ENCODE measurements at places on chromosomes 16 and 17.

DNA sequence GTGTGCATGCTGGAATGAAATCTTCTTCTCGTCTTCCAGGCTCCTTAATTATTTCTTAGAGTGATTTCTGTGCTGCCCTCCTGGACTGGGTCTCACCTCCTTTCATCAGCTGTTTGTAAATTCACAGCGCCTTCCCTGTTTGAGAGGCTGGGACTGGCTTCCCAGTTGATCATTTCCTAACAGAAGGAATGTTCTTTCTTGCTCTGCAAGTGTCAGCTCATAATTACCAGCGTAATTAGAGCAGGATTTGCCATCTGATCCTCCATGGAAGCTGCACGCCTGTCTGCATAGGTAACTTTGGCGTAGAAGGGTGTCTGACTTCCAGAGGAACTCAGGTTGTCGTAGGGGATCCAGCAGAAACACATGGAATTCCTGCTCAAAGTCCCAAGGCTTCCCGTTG, 375.0 kb upstream of the EEF2KMT start:
- DNase-seq = no peak

GRCh38 chr16:71254832-71255525, 24.5 kb upstream of the HYDIN start:
- no peak for DNase-seq

DNA sequence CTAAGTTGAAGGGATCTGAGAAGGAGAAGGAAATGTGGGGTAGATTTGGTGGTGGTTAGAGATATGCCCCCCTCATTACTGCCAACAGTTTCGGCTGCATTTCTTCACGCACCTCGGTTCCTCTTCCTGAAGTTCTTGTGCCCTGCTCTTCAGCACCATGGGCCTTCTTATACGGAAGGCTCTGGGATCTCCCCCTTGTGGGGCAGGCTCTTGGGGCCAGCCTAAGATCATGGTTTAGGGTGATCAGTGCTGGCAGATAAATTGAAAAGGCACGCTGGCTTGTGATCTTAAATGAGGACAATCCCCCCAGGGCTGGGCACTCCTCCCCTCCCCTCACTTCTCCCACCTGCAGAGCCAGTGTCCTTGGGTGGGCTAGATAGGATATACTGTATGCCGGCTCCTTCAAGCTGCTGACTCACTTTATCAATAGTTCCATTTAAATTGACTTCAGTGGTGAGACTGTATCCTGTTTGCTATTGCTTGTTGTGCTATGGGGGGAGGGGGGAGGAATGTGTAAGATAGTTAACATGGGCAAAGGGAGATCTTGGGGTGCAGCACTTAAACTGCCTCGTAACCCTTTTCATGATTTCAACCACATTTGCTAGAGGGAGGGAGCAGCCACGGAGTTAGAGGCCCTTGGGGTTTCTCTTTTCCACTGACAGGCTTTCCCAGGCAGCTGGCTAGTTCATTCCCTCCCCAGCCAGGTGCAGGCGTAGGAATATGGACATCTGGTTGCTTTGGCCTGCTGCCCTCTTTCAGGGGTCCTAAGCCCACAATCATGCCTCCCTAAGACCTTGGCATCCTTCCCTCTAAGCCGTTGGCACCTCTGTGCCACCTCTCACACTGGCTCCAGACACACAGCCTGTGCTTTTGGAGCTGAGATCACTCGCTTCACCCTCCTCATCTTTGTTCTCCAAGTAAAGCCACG, 28.3 kb downstream of the STH start:
- no peak for DNase-seq

- peak; percentile 40 for DNase-seq
Measured at GRCh38 chr16:1613728-1614455, 1.7 kb downstream of the CRAMP1 start.

GRCh38 chr17:41404024-41404671, 6.7 kb upstream of the KRT31 start:
- DNase-seq = no peak

DNA sequence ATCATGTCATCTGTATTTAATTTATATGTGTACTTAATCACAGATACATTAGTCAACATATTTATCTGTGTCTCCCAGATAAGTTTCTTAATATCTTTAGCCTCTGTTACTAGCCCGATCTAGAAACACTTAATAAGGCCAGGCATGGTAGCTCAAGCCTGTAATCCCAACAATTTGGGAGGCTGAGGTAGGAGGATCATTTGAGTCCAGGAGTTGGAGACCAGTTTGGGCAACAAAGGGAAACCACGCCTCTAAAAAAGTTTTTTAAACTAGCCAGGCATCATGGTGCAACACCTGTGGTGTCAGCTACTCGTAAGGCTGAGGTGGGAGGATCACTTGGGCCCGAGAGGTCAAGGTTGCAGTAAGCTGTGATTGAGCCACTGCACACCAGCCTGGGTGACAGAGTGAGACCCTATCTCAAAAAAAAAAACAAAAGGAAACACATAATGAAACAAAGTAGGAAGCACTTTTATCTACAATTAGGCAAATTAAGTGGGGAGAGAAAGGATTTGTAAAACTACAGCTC, 9.4 kb downstream of the SKA2 start:
- DNase-seq = no peak

DNA sequence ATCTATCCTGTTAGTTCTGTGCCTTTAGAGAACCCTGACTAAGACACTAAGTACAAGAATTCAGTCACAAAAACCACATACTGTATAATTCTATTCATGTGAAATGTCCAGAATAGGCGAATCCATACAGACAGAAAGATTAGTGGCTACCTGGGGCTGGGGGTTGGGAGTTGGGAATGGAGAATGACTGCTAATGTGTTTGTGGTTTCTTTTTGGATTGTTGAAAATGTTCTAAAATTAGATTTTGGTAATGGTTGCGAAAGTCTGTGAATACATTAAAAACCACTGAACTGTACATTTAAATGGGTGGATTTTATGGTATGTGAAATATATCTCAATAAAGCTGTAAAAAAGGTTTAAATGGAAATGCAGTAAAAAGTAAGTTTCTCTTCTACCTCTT, 80.4 kb upstream of the AKTIP start:
- no peak for DNase-seq

DNA sequence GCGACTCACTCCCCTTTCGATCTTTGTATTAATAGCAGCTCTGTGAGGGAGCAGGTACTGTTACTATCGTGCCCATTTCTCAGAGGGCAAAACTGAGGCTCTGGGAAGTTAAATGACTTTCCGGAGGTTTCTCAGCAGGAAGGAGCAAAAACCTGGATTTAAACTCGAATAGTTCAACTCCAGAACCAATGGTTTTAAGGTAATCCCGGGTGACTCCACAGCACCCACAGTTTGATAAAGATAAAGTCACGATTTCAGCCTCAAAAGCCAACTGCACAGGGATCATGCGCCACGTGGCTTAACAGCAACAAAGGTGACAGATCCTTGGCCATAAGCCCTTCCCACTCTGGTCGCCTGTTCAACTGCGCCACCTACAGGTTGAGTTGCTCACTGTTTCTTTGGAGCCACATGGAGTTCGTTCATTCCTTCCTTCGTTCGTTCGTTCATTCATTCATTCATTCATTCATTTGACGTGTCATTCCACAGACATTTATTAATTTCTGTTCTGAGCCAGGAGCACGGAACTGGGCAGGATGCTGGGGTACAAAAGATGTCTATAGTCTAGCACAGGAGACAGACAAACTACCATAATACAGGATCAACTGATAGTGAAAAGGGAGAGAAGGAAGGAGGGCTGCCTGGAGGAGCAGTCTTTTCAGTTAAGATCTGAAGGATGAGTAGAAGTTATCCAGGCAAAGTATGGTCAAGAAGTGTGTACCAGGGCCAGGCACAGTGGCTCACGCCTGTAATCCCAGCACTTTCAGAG, 134.8 kb downstream of the HS3ST2 start:
- peak; percentile 47 for DNase-seq

- no peak for DNase-seq
Measured at GRCh38 chr17:50304781-50305404, 30.6 kb downstream of the TMEM92 start.

GRCh38 chr17:71437166-71437565, 683.7 kb upstream of the SOX9 start:
- no peak for DNase-seq

DNA sequence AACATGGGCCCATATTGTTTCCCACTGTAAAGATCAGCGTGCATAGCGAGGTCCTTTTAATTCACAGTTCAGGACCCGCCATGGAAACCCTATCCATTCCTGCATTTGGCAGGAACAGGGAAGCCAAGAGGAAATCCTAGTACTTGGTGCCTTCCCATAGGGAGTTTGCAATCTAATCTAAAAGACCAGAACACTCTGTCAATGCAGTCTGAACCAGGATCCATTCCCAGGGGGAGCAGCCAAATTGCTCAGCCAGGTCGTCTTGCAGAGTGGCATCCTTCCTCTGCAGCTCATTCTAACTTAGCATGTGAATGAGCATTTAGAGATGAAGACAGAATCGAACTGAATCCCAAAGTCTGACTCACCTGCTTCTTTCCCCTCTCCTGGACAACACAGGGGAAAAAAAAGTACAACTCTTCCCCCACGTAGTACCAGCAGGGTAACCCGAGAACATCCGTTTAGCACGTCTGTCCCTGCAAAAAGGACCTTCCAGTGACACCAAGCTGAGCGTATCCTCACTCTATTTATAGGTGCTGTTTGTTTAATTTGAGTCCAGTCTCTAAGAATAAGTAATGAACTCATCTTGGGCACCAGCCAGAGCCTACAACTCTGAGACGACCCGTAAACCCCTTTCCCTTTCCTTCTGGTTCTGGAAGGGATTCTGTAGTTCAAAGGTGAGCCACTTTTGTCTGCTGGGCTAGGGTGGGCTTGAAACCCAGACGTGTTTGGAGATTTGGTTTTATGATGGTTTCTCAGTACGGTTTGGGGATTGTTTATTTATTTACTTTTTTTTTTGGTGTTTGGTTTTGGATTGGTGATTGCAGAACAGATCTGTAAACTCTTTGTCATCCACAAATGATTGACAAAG, 74.5 kb downstream of the ERCC4 start:
- no peak for DNase-seq

GRCh38 chr17:53626286-53626685, 196.4 kb upstream of the KIF2B start:
- no peak for DNase-seq

- DNase-seq = no peak
Measured at GRCh38 chr17:79301469-79301868, 226.8 kb downstream of the ENGASE start.

- DNase-seq = no peak
Measured at GRCh38 chr17:77125432-77125901, 15.3 kb upstream of the SEC14L1 start.

- DNase-seq = no peak
Measured at GRCh38 chr17:73071066-73071999, 21.2 kb downstream of the SLC39A11 start.

GRCh38 chr16:263944-264343, 11.8 kb downstream of the RGS11 start:
- no peak for DNase-seq

GRCh38 chr17:17684906-17685774, 3.9 kb downstream of the RAI1 start:
- DNase-seq = no peak

DNA sequence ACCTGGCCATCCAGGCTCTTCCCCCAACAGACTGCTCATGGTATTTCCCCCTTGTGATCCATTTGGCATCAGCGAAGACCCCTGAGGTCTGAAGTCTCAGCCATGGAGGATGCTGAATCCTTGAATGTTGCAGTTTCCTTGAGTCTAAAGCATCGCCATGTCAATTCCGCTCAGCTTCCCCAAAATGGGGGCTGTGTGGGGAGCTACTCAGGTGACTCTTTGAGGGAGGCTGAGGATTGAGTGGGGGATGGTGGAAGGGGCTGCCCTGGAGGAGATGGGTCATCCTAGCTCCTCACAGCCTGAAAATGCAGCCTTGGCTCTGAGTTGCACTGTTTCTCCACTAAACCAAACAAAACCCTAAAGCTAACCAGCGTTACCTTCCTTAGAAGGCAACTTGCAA, 2.6 kb downstream of the C16orf78 start:
- DNase-seq = no peak

DNA sequence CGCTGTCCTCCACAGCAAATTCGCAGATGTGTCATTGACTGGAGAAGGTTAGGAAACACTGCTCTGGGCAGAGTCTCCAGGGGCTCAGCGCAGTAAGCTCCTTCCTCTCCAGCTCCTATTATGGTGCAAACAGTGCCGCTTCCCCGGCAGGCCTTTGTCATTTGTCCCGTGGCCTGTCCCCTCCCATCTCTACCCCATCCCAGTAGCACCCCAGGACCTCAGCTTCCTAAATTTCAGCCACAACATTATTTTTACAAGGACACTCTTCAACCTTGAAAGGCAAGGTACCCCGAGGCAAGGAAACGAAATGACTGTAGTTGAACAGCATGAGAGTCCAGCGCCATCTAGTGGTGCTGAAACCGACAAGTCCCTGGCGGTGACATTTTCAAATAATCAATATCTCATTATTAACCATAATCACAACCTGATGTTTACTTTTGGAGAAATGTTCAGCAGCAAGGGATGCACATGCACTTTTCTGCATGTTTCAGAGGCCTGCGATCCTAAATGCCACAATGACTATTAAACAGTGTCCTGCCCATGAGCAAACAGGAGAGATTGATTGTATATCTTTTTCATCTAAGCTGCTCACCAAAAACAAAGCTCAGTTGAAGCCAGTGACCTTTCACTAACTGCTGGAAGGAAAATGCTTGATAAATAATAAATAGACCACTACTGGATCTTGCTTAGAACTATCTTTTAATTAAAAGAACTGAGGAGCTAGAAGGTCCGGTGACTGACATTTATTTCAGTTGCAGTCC, 16.5 kb downstream of the MRPS23 start:
- DNase-seq = peak; percentile 55

- DNase-seq = no peak
Measured at GRCh38 chr17:65690626-65691310, 129.3 kb upstream of the AXIN2 start.

GRCh38 chr17:81794509-81794908, 9.4 kb upstream of the GCGR start:
- no peak for DNase-seq

Data from naive thymus-derived CD4-positive, alpha-beta T cell (primary cell).